ENCODE measurements at places on chromosomes 13 and 19.

DNA sequence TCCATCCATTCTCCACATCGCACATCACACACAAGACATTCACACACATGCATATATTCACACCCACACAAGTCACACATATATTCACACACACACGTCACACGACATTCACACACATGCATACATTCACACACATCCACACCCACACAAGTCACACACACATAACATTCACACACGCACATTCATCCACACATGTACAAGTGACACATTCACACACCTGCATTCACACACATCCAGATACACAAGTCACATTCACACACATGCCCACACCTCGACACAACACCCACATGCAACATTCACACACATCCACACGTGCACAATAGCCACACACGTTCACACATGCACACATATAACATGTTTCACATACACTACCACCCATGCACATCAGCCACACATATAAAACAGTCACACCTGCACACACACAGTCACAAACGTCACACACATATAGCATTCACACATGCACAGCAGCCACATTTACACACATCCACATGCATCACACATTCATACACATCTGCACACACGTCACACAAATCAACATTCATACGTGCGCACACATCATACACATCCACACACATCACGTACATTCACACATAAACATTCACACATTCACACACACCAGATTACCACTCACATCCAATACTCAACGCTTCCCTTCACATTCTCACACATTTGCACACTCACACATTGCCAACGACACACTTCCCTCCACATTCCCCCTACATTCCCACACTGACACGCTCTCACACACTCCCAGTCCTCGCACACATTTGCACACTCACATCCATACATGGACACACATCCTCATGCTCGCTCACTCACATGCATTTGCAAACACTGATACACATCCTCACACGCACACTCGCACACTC, 41.0 kb downstream of the ANKRD10 start:
- no peak for DNase-seq

GRCh38 chr13:39600766-39601165, 2.2 kb downstream of the LHFPL6 start:
- DNase-seq = no peak

- peak; percentile 74 for DNase-seq
These were observed 65.4 kb downstream of the RUBCNL start for GRCh38 chr13:46321494-46322225.

- DNase-seq = no peak
These were observed 1.5 kb downstream of the UNC13A start for GRCh38 chr19:17686592-17687024.

GRCh38 chr13:111855786-111856185, 211.2 kb upstream of the SOX1 start:
- no peak for DNase-seq

- DNase-seq = no peak
These were observed 25.3 kb downstream of the RASA3 start for GRCh38 chr13:114106991-114107685.

- DNase-seq = no peak
These were observed 364.0 kb downstream of the KCTD12 start for GRCh38 chr13:76522083-76522755.

GRCh38 chr19:10505583-10506229, 2.5 kb upstream of the KEAP1 start:
- peak; percentile 73 for DNase-seq

DNA sequence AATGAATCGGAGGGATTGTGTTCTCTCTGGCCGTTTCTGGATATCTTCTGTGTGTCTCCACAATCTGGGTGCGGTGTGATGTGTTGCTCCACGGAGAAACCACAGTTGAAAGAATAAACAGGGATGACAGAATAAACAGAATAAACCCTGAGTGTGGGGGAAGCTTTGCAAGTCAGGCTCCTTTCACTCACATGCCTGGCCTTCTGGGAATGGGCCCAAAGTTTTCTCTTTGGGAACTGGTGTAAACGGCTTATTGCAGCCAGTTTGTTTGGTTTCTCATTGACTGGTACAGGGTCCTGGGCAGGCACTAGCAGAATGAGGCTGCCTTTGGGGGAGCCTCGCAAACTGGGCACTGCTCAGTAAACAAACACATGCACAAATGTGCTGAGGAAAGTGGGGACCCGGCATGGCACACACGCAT, 324.7 kb downstream of the DLEU7 start:
- no peak for DNase-seq

- peak; percentile 86 for DNase-seq
These were observed 220.9 kb downstream of the FOXO1 start for GRCh38 chr13:40445557-40445990.

DNA sequence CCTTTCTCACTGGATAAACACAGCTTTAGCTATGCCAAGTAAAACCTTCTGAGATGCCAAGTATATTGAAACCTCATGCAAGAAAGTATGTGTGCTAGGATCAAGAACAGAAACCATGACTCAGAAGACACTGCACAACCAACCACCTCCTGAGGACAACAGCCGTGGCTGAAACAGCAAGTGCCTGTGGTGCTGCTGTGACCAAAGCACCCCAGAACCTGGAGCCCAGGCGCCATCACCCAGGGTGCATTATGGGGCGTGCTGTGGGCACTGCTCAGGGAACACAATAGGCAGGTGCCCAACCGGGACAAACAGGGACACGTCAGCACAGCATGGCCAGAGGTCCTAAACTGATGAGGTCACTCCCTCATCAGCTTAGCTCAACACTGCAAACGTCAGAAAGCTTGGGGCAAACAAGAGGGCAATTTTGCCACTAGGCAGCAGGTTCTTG, 101.3 kb upstream of the SLC15A1 start:
- DNase-seq = peak; percentile 57

- DNase-seq = no peak
These were observed 72.0 kb downstream of the ALOX5AP start for GRCh38 chr13:30807392-30807791.

DNA sequence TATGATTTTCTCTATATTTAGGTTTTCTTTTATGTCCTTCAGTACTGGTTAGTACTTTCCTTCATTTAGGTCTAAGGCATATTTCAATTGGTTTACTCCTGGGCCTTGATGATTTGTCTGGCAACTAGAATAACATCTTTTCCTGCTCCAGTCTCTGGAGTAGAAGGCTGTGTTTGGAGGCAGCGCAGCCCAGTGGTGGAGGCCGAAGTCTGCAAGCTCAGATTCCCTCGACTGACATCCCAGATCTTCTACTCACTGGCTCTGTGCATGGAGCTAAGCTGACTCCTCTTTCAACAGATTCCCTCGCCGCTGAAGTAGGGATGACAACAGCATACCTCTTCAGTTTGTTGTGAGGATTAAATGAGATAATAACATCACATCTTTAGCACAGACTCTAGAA, 141.0 kb downstream of the RAP2A start:
- DNase-seq = peak; percentile 26

GRCh38 chr13:48962281-48962680, 13.4 kb upstream of the FNDC3A start:
- DNase-seq = no peak

- DNase-seq = peak; percentile 84
These were observed 4.2 kb downstream of the LTBP4 start for GRCh38 chr19:40605216-40605971.

- DNase-seq = no peak
These were observed 43.3 kb downstream of the RFX2 start for GRCh38 chr19:6066661-6067646.

GRCh38 chr19:4504297-4504701, 14.0 kb downstream of the PLIN4 start:
- DNase-seq = no peak

DNA sequence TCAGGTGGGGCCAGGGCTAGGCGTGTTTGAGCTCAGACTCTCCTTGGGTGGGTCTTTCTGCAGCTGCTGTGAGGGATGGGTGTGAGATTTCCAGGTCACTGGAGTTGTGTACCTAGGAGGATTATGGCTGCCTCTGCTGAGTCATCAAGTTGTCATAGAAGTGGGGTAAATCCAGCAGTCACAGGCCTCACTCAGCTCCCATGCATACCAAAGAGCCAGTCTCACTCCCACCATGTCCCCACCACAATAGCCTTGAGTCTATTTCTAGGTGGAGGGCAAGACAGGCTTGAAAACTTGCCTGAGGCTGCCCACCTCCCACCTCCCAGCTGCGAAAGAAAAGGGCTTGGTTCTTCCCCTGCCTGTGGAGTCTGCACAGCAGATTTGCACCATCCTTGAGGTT, 194.0 kb upstream of the PCDH17 start:
- DNase-seq = no peak

GRCh38 chr19:46759817-46760333, 13.6 kb upstream of the STRN4 start:
- no peak for DNase-seq

DNA sequence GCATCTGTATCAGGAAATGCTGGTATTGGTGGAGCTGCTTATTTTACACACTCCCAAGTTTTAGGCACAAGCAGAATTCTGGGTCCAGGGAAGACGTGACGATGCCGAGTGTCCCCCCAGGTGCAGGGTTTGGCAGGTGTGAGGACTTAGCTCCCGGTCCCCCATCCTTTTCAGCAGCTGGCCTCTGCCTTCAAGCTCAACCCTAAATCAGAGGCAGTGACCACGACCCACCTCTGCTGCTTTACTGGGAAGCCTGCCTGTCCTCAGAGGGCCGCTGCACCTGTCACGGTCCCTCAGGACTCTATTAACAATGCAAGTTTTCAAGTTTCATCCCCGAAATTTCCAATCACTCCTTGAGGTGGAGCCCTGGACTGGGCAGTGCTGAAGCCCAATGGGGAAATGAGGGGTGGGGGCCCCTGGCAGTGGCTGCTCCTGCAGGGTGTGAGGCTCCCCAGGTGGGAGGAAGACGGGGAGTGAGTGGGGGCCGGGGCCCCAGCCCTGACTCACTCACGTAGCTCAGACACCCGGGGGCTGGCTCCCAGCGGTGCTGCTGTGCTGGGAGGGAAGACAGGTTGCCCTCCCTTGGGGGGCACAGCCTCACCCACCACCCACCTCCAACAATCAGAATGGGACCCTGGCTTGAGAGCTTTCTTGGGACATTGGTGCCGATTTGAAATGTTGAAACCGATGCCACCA, 92.6 kb upstream of the MCF2L start:
- DNase-seq = no peak

GRCh38 chr13:112756511-112756966, 66.7 kb downstream of the ATP11A start:
- DNase-seq = no peak

GRCh38 chr19:13370948-13371347, 135.3 kb downstream of the CACNA1A start:
- DNase-seq = no peak

GRCh38 chr19:14700711-14701375, 11.0 kb downstream of the ZNF333 start:
- DNase-seq = no peak

- no peak for DNase-seq
These were observed 121.5 kb upstream of the SLC10A2 start for GRCh38 chr13:103187721-103188156.

DNA sequence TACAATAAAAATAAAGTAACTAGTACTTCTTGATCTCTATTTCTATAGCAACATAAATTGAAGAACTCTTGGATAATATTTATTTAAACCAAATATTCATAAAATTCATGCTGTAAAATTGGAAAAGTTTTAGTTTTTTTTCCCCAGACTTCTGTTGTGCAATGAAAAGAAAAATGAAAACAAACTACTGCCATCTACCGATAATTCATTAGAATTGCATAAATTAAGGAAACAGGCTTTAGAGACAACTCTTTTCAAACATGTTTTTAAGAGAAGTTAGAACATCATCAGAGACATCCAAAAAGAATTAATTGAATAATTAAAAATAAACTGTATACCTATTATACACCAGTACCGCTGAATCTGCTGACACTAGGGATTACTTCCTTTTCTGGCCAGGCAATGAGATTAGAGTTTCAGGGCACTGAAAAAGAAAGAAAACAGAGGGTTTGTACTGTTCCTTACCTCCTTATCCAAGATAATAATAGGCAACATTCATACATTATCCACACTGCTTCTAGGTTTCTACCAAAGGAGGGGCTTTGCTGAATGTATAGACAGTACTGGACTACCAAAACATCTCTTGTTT, 4.9 kb downstream of the CCDC122 start:
- no peak for DNase-seq

GRCh38 chr13:94195715-94196114, 283.8 kb downstream of the DCT start:
- DNase-seq = no peak

DNA sequence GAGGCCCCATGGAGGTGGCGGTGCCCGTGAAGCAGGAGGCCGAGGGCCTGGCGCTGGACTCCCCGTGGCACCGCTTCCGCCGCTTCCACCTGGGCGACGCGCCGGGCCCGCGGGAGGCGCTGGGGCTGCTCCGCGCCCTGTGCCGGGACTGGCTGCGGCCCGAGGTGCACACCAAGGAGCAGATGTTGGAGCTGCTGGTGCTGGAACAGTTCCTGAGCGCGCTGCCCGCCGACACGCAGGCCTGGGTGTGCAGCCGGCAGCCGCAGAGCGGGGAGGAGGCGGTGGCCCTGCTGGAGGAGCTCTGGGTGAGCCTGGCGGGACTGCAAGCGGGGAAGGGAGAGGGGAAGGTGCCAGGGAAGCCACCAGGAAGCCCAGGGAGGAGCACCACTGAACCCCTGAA, 5.8 kb downstream of the ZNF444 start:
- DNase-seq = no peak

- DNase-seq = peak; percentile 15
These were observed 3.0 kb upstream of the RINL start for GRCh38 chr19:38880882-38881609.

- no peak for DNase-seq
These were observed 198.6 kb downstream of the TEX29 start for GRCh38 chr13:111519041-111519440.

GRCh38 chr19:35858311-35858710, 1.6 kb downstream of the KIRREL2 start:
- DNase-seq = no peak

GRCh38 chr13:46206143-46206542, 5.6 kb upstream of the LRRC63 start:
- DNase-seq = no peak

- DNase-seq = no peak
These were observed 25.2 kb downstream of the ANKRD27 start for GRCh38 chr19:32649751-32650150.

- no peak for DNase-seq
These were observed 52.4 kb downstream of the ZNF676 start for GRCh38 chr19:22144394-22144793.

DNA sequence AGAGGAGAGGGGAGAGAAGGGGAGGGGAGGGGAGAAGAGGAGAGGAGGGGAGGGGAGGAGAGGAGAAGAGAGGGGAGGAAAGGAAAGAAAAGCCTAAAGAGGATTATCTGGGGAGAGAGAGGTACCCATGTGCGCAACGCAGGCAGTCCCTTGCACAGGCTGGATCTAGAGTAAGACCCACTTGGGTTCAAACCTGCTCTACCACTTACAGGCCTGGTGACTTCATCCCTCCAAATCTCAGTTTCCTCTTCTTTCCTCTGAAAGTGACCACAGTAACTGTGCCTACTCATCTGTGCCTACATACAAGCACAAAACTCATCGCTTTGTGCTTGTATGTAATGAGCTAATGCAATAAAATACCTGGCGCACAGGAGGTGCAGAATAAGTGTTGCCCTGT, 732 bp upstream of the MAP1S start:
- DNase-seq = no peak
